ENCODE measurements at places on chromosomes 7 and 10.

DNA sequence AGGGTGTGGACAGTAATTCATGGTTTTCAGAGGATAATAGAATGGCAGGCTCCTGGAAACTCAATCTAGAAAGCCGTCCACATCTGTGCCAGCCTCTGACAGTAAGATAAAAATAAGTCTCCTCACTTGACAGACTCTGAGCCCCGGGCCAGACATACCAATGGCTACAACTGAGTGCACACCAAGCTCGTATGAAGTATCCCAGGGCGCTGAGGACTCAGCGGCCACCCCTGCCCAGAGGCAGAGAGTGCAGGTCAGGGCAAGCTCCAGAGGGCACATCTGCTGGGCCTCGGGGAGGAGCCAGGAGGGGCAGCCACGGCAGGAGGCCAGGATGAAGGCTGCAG is 262.8 kb upstream of the TCERG1L start:
- no peak for DNase-seq

GRCh38 chr7:125568799-125569198 is 639.2 kb upstream of the POT1 start:
- DNase-seq, result no peak

DNA sequence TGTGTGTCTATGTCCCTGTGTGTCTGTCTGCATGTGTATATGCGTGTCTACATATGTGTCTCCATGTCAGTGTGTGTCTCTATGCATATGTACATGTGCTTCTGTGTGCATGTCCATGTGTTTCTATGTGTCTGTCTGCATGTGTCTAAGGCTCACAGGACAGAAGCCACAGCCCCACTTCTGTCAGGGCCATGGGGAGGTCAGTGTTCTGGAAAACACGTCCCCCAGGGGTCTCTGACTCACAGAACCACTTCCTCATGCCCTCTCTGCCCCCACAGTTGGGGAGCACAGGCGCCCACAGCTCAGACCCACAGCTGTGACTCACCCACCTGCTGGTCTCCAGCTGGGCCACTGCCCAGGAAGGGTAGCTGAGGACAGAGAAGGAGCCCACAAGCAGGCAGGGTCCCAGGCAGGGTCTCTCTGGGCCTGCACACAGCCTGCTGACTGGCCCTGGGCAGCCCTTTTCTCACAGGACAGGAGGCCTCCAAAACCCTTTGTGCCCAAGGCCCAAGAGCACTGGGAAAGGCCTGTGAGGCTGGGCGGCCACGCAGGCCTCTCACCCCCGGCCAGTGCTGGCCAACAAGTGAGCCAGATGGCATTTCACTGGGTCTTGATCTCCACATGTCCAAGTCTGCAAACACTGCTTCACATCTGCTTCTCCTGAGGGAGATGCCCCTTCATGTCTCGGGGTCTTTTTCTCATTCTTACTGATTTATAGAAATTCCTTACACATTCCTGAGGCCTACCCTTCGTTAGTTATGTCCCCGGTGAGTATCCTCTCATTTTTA is 102.9 kb upstream of the FAM20C start:
- peak; percentile 93 for DNase-seq

DNA sequence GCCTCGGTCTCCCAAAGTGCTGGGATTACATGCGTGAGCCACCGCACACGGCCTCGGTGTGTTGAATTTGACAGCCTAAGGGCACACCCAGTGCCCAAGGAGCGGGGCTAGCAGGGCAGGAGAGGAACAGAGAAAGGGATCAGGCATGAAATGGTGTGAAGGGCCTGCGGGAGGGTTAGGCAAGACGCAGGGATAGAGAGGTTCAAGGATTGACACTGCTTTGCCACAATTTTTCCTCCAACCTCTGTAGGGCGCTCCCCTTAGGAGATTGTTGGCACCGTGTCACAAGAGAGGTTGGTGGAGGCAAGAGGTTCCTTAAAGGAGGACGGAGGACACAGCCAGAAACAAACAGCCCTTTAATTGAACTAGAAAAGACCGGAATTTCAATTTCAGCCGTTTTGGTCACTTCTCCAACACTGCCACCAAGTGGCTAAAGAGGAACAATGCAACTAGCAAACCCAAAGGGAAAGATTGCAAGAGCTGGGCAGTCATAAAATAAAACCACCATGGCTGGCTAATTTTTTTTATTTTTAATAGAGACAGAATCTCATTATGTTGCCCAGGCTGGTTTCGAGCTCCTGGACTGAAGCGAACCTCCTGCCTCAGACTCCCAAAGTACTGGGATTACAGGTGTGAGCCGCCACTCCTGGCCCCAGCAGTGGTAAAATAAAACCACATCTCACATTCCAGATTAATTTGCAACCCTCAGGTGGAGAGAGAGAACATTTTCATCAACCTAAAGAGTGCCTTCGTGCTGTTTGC is 6.9 kb upstream of the CREB3L2 start:
- DNase-seq, result peak; percentile 61

- DNase-seq, result no peak
Measured at GRCh38 chr10:97939446-97939990, 89.9 kb downstream of the GOLGA7B start.

DNA sequence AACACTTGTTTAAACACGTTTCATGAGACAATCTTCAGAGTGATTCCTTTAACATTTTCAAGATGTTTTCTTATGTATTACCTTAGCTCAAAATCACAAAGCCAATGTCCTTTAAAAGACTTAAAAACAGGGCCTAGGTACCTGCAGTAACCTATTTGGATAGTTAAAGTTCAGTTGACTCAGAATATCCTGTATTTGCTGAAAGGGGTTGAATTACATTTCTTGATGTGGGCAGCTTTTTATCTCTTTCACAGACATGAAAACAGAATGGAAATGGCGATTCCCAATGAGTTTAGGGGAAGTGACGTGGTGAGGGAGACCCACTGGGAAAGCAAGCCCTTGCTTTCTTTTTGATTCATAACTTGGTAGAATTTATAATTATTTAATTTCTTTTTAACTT is 324.4 kb upstream of the AOAH start:
- no peak for DNase-seq

DNA sequence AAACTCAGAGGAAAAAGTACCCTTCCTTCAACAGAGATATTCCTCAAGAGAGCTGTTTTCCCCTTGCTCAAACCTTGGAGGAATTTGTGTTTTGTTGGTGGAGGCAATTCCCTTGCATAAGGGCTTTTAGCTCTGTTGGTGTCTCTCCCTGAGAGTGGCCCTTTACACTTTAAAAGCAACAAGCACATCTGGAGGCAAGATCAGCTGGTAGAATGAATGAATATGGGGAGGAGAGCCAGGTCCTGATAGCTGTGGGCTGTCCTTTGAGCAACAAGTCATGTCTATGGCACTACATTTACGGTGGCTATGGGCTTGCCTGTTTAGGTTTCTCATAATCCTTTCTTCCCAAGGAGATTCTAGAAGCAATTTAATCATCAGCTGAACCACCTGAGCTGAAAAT is 384.0 kb downstream of the SORCS3 start:
- DNase-seq, result no peak

GRCh38 chr10:87661861-87662785 is 2.4 kb downstream of the PAPSS2 start:
- no peak for DNase-seq

DNA sequence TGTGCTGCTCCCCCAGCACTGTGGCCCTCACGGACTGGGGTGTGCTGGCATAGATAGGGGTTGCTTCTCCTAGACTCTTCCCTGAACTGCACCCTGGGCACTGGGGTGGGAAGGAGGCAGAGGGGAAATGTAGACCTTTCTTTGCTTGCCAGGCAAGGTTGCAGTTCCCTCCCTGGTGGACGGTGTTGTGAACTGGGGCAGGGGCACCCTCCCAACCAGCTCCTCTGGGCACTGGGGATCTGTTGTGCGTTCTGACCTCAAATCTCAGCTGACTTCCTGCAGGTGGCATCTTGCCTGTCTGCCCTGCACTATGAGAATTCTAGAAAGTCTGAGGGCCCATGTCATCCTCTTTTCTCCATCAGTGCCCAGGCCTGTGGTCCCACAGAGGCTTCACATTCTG is 53.9 kb downstream of the ARHGAP22 start:
- DNase-seq, result no peak

- DNase-seq, result no peak
Measured at GRCh38 chr7:48031111-48031510, 2.2 kb upstream of the SUN3 start.

DNA sequence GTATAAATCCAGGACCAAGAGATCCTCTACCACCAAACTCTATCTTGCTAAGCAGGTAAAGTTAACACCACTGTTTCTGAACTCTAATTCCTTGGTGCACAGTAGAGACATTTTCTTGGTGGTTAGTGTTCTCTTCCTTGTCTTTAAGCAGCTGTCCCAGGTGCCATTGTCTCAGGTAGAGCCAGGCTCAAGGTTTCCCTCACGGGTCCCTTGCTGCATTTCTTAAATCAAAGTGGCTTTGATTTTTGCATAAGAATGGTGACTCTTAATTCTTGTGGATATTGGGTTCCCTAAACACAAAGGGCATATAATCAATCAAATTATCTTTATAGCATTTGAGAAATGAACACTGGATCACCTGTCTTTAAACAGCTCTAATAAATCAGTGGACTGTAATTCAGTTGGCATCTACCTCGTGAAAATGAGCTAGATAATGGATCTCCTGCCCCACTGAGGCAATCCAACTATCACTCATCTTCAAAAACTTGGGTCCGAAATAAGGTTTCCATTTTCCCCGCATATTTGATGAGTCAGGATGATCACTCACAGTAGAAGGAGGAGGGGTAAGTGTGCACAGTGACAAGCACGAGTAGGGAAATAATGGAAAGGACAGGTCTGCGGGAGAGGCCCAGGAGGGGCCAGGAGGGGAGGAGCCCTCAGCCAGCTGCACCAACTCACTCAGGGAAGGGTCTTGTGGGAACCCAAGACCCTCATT is 2.4 kb downstream of the ABCC2 start:
- DNase-seq, result no peak

- DNase-seq, result no peak
Measured at GRCh38 chr10:70477661-70478162, 855 bp upstream of the PALD1 start.

GRCh38 chr7:35386816-35387706 is 133.2 kb upstream of the TBX20 start:
- no peak for DNase-seq

GRCh38 chr7:138433583-138434443 is 26.2 kb upstream of the TRIM24 start:
- no peak for DNase-seq

GRCh38 chr10:120927352-120927751 is 76.2 kb downstream of the WDR11 start:
- DNase-seq, result no peak

DNA sequence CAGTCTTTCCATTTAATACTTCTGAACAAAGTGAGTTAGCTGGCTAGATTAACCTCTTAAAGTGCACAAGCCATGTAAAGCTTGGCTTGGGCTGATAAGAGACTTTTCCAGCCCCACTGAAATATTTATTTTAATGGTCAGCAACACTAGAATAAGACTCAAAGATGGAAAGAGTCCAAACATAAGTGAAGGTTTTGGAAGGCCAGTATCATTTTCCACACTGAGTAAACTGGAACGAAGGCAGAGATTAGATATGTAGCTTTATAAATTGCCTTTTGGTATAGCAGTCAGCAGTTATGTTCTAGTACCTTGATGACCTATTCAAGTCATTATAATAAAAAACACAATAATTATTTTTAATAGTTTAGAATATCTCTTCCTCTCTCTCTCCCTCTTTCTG is 102.2 kb downstream of the HDAC9 start:
- no peak for DNase-seq

- DNase-seq, result no peak
Measured at GRCh38 chr7:11379641-11380040, 406.0 kb downstream of the PHF14 start.

All from AG08395 (cell line).